CD4-positive, alpha-beta T cell treated with Interleukin-12 subunit alpha and Interleukin-12 subunit beta, for 1 hour (primary cell): ENCODE measurements at places on chromosomes 13 and 19.

DNA sequence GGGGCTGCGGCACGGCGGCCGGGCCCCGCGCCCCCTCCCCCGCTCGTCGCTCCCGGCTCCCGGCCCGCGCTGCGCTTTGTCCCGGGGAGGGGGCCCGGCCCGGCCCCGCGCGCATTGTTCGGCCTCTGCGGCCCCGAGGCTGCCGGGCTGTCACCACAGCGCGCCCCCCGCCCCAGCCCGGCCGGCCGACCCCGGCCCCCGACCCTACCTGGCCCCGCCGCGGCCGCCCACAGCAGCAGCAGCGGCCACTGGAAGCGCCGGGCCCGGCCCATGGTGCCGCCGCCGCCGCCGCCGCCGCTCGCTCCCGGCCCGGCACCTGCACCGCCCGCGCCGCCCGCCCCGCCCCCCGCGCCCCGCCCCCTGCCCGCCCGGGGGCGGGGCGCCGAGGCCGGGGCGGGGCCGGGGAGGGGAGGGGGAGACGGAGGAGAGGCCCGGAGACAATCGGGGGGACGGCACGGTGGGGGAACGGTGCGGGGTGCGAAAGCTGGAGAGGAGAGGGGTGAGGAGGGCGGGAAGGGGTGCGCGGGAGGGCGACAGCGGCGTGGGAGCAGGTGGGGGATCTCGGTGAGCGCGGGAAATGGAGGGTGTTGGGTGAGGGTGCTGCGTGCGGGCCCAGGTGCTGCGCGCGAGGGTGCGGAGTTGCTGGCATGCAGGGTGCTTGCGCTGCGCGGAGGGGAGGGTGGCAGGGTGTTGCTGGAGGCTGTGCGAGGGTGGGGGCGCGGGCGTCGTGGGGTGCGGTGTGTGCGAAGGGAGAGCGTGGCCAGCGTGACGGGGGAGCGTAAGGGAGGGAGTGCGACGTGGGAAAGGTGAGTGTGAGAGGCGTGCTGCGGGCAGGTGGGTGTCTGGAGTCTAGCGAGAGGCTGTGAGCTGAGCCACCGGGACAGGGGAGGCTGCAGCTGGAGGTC, at the start of gene CADM4:
TSS of gene CADM4 (minus strand) at position 332 of the 905 bp plus-strand sequence. CDS start at position 272, 60 bp downstream.
- DNase-seq: peak; percentile 61

- DNase-seq: no peak
Measured at GRCh38 chr19:29705706-29706105, 9.4 kb downstream of the C19orf12 start.

DNA sequence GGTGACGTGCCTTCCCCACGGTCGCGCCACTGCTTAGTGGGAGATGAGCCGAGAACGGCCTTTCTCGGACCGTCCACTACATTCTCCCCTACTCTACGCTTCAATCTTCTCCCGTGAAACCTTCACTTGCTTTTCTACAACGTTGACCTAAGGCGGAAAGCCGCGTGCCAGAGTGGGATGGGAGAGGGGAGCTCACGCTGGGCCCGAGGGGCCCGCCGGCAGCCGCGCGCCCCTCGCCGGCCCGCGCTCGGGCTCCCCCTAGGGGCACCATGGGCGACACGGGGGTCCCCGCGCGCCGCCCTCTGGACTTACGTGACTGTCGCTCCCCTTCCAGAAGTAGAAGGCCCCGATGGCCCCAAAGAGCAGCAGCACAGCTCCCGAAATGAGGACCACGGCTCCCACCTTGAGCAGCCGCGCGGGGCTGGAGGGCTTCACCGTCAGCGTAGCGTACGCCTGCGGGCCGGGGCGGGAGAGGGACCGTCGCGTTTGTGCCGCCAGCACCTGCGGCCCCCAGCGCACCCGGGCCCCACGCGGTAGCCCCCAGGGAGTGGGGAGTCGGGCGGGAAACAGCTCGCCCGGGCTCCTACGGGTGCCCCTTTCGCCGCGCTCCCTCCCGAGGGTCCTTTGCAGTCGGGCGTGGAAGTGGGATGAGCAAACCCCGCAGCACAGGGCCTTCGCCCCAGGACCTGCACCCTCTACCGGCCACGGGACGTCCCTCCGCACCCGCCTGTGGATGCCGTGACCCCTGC, 727 bp downstream of the CNMD start:
- DNase-seq: peak; percentile 9

GRCh38 chr19:39408392-39409207, 2.0 kb downstream of the ZFP36 start:
- DNase-seq: peak; percentile 73

GRCh38 chr13:42532561-42533335, 41.2 kb upstream of the TNFSF11 start:
- no peak for DNase-seq

DNA sequence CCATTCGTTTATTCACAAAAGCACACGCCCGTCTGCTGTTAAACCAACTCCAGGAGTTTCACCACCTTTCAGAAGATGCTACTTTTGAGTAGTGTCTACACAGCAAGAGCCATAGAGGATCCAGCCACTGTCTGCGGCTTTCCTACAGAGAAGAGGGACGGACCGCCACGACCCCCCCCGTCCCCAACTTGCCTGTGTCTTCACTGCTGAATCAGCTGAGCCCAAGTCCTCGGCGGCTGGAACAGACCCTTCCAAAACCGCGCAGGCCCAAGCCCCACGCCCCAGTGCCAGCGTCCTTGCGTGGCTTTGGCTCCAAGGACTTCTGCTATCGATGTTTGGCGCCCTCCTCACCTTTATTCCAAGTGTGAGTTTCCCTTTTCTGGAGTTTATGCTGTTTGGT, 65.1 kb downstream of the SPACA7 start:
- no peak for DNase-seq

GRCh38 chr19:15838351-15838750, 22.9 kb upstream of the OR10H1 start:
- DNase-seq: no peak

DNA sequence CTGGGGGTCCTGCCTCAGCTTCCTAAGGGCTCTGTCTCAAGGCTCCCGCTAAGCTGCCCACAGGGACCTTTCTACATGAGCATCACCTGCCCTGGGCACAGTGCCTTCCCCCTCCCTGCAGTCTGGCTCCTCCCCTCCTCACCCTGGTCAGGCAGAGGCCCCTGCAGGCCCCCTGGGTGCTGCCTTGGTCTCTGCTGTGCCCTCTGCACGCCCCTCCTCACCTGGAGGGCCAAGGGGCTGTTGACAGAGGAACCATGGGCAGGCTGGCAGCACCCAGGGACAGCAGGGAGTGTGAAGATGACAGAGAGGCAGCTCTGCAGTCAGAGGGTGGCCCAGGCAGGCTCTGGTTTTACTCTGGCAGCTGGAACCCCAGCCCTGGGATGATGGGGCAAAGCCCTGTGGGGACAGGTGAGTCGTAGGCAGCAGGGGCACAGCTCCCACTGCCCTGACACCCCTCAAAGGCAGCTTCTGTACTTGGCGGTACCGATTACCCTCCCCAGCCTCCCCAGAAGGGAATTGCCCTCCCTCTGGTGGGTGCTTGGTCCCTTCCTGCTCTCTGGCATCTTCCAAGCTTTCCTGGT, 43.1 kb downstream of the SUGP2 start:
- no peak for DNase-seq

- peak; percentile 16 for DNase-seq
Measured at GRCh38 chr19:21328406-21328805, 804 bp downstream of the ZNF708 start.

GRCh38 chr19:903266-903797, 9.7 kb downstream of the R3HDM4 start:
- DNase-seq: no peak

- no peak for DNase-seq
Measured at GRCh38 chr13:27022571-27023311, 148.9 kb downstream of the USP12 start.

- no peak for DNase-seq
Measured at GRCh38 chr19:48206397-48207093, 36.1 kb downstream of the ZSWIM9 start.

- no peak for DNase-seq
Measured at GRCh38 chr13:41244556-41244955, 18.8 kb downstream of the MTRF1 start.

- DNase-seq: no peak
Measured at GRCh38 chr19:2235381-2236063, 607 bp downstream of the PLEKHJ1 start.

- DNase-seq: peak; percentile 69
Measured at GRCh38 chr19:7348587-7349230, at the start of gene ARHGEF18. Gene ARHGEF18 (plus strand): TSS chr19:7348937. CDS start chr19:7362891, 13,954 bp downstream.

GRCh38 chr13:27449081-27449603, 1.2 kb downstream of the MTIF3 start:
- no peak for DNase-seq

- no peak for DNase-seq
Measured at GRCh38 chr13:34360702-34361101, 542.8 kb downstream of the RFC3 start.

- DNase-seq: no peak
Measured at GRCh38 chr13:104805346-104805745, 1730.1 kb downstream of the EFNB2 start.

DNA sequence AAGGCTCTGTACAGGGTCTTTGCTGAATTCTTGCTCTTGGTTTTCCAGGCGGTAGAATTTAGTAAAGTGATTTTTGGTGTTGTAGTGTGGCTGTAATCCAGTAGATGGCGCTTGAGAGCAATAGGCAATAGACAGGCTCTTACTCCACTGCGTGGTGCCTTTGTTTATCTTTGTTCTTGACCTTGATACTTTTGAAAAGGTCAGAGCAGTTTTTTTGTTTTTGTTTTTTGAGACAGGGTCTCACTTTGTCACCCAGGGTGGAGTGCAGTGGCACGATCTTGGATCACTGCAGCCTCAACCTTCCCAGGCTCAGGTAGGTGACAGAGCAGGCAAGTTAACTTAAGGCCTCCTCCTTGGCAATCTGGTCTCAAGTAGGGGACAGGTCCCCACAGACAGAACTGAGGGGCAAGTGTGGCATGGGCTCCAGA, 12.2 kb upstream of the LILRA5 start:
- DNase-seq: peak; percentile 70

DNA sequence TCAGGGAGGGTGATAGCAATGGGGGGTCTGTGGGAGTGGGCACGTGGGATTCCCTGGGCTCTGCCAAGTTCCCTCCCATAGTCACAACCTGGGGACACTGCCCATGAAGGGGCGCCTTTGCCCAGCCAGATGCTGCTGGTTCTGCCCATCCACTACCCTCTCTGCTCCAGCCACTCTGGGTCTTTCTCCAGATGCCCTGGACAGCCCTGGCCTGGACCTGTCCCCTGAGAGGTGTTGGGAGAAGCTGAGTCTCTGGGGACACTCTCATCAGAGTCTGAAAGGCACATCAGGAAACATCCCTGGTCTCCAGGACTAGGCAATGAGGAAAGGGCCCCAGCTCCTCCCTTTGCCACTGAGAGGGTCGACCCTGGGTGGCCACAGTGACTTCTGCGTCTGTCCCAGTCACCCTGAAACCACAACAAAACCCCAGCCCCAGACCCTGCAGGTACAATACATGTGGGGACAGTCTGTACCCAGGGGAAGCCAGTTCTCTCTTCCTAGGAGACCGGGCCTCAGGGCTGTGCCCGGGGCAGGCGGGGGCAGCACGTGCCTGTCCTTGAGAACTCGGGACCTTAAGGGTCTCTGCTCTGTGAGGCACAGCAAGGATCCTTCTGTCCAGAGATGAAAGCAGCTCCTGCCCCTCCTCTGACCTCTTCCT, 9.3 kb upstream of the CEACAM7 start:
- no peak for DNase-seq

- no peak for DNase-seq
Measured at GRCh38 chr19:5504114-5504513, 48.9 kb downstream of the ZNRF4 start.

DNA sequence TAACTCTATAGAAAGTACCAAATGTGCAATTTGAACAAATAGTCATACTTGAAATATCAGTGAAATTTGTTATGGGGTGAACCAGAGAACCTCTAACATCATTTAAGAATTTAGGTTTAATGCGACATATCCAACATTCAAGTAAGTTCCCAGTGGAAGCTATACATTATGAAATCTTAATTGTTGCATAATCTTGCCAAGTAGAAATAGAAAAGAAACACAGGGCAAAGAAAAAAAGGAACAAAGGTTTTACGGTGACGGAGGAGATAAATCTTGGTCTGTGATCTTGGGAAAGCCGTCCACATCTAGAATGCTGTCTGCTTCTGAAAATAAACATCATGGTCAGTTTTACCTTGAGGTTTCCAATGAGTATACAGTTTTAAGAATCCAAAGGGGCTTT, 445.7 kb downstream of the RFC3 start:
- DNase-seq: no peak

DNA sequence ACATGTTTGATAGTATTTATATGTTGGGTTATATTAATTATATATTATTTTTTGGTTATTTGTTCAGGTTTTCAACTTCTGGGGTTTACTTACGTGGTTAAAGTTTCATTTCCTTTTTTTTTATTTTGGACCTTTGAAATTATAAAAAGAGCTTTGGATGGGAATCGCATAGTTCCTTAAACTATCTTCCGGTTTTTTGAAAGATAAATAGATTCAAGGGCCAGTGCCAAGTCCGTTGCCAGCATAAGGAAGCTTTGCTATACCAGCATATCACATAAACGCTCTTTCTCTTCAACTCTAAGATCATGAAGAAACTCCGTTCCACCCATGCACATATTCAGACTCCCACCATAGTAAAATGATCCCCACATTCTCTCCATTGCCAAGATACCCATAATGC, 7.4 kb upstream of the OXGR1 start:
- no peak for DNase-seq

GRCh38 chr19:1113030-1113985, 9.5 kb downstream of the GPX4 start:
- peak; percentile 89 for DNase-seq

DNA sequence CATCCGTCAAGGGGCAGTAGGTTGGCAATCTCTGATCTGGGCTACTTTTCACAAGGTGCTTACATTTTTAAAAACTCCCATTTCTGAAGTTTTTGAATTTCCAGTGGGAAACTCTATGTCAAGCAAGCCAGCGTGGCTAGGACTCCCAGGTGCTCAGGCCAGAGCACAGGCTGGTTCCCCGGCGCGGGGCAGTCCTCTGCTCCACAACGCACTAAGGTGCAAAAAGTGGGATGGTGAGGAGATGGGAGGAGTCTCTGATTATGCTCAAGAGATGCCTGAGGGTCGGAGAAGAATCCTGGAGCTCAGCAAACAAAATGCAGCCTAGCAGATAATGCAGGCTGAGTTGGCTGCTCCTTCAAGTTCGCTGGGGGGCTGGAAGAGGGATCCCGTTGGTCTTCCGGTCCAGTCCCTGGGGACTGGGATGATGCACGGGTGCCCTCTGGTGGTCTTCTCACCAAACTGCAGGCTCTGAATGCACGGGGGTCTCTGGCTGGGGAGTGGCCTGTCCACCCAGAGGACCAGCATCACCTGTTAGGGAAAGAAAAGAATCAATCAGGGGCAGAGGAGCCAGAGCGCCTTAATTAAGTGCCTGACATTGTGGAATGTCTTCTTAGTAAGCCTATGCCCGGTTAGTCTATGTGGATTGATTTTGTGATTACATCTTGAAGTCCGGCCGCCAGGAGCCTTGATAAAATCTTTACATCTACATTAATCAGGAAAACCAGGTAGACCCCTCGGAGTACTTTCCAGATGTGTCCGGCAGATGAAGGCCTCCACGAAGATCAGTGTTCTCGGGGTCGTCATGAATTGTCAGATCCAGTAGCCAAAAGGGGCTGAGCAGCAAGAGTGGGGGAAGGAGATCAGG, 244.4 kb upstream of the MAB21L1 start:
- peak; percentile 9 for DNase-seq
